IMR-90 (cell line): ENCODE measurements at places on chromosomes 11 and 22. TPM values are rescaled to one million over a fixed set of nuclear protein-coding genes. Genes with fewer than 3 reads are reported as not detected.

- no peak for DNase-seq
Observed at GRCh38 chr11:78166855-78167469, 21.5 kb downstream of the KCTD21 start.

NAV2 gene
- 4.5 and 4.7 TPM in 2 replicates for total RNA-seq

ABCC8 gene
- not detected in 2 replicates for total RNA-seq

DNA sequence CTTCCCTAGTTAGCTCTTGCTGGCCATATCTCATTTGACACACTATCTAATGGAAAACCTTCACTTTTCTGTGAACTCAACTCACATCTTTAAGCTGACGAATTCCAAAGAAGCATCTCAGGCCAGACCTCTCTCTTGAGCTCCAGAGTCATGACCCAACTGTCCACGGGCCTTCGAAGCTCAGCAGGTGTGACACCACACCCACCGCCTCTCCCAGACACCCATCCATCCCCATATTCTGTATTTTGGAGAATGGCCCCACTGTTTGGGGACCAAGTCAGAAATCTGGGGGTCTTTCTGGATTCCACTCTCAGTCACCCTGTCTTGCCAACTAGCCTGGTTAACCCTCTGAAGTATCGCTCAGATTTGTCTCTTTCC, 125.8 kb downstream of the ST3GAL4 start:
- no peak for DNase-seq

GRCh38 chr22:24432059-24432853, 4.9 kb downstream of the ADORA2A start:
- peak; percentile 16 for DNase-seq

CARD16 gene
- total RNA-seq: 7.9 and 23.3 TPM in 2 replicates

SHISAL1 gene
- total RNA-seq: 1.1 and 1.4 TPM in 2 replicates
